ENCODE measurements at places on chromosomes 3 and 15. TPM values are rescaled to one million over a fixed set of nuclear protein-coding genes. Genes with fewer than 3 reads are reported as not detected.

MYZAP gene
- 0.66 TPM for total RNA-seq

RHOV gene
- 0.36 TPM for total RNA-seq

ISLR gene
- not detected for total RNA-seq

LMAN1L gene
- 0.93 TPM for total RNA-seq

TERC gene
- 9.0 TPM for total RNA-seq

KLHL6 gene
- 24.2 TPM for total RNA-seq

DNA sequence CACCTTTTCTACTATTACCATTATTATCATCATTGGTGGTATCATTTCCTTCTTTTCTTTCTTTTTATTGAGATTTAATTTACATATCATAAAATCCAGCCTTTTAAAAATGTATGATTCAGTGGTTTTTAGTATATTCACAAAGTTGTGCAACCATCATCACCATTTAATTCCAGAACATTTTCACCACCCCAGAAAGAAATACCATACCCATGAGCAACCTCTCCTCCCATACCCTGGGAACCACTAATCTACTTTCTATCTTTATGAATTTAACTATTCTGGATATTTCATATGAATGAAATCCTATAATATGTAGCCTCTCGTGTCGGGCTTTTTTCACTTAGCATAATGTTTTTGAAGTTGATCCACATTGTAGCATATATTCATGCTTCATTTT is 29.1 kb downstream of the AAGAB start:
- DNase-seq: no peak

DNA sequence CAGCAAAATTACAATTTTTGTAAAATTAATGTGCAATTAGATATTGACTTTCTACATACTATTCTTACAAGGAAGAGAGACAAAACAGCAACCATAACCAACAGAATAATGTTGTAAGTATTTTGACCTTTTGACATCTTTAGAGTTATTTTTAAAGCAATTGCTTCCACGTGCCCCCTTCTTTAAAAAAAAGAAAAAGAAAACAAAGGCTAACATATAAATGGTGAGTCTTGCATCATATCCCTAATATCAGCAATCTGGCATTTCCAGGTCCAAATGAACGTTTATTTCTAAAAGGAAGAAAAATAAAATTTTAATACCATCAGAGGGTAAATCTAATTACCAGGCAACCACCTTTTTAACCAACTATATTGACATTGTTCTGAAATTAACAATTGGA is 19.3 kb upstream of the STRIT1 start:
- DNase-seq: no peak

DNA sequence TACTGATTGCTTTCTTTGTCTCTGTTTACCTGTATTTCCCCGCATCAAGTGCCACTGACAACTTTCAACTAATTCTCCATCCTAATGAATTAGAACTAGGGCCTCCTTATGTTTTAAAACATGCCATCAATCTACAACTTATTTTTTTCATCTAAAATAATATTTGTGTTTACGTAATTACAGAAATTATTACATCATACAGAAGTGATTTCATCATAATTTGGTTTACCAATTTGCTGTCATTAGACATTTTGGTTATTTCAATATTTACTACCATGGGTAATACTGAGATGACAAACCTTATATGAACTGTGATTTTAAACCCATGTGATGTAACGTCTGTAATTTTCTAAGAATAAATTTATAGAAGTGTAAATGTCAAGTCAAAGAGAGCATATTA is 468.0 kb upstream of the IL12A start:
- DNase-seq: no peak

GRCh38 chr3:124297062-124297980 is 305.4 kb upstream of the ROPN1 start:
- DNase-seq: no peak

DNA sequence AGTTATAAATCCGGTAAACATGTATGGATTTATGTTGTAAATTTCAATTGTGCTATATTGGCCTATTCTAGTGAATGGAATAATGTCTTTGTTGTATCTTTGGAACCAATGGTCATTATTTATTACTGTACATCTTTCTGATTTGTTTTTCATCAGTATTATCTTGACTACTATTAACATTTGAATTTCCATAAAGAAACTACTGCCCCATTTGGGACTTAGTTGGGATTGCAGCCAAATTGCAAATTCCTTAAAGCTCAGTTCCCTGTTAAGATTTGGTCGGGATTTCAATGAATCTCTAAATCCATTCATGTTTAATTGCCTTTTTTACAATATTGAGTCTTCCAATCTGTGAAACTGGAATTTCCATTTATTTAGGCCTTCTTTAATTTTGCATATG is 822.4 kb upstream of the CADM2 start:
- no peak for DNase-seq

DNA sequence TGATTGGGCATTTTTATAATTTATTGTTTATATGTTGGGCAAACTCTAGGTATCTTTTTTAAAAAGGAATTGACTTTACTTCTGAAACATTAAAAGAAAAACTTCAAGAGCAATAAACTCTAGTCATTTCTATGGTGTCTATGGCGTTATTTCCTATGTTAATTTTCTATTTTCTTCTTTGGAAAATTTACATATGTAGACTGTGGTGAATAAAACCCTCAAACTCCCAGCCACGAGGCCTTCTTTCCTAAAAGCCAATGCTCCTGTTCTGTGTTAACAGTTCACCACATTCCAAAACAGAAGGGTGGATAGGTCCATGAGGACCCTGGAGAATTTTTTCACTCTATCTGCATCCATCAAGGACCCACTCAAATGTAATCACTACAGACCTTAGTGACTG is 44.3 kb upstream of the B3GNT5 start:
- DNase-seq: no peak

DNA sequence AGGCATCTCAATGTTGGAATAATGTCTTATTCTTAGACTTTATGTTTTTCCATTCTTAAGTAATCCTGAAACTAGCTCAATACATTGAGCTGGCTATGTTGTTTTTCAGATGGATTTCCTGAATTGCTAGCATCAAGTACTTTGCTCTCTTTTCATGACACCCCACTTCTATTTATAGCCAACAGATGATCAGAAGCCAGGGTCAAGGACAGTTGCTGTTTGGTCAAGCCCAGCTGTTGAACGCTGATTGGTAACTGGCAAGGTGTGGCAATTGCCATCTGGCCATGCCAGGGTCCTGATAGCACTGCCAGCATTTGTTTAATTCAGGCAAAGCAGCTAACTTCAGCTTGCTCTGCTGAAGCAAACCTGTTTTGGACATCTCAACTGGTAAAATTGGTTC is 46.2 kb upstream of the PLCL2 start:
- no peak for DNase-seq

DNA sequence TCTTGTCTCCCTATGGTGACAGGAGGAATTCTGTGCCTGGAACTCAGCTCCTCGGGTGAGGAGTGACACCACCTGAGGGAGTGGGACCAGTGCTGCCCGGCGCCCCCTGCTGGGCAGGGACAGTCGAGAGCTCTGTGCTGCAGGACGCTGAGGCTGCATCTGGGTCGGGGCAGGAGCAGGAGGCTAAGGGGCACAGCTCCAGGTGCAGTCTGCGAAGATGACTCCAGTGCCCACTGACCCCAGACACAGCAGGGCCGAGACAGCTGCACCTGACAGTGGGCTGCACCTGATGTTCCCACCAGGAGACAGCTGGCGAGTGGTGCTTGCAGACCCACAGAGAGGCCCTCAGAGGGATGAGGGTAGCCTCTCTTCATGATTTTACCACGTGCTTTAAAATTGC is 152.9 kb downstream of the ATP10A start:
- DNase-seq: peak; percentile 41

GRCh38 chr15:25743548-25744275 is 119.4 kb downstream of the ATP10A start:
- no peak for DNase-seq

GRCh38 chr3:127328421-127328820 is 40.6 kb upstream of the PRR20G start:
- DNase-seq: no peak

DNA sequence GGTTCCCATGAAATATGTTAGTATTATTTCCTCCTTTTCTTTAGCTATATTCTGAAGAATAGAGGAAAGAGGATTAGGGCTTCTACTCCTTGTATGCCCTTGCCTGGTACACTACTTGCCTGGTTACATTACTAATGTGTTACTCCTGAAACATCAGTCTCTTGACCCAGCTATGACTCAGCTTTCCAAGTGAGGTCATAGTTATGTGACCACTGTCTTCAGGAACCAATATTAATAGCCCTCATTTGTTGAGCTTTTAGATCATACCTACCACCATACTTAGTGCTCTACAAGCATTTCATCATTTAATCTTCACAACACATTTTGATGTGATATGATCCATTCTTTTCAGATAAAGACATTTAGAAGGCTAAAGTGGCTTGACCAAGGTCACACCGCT is 60.3 kb downstream of the CMSS1 start:
- no peak for DNase-seq

GRCh38 chr15:55334997-55335396 is 16.0 kb downstream of the PIGB start:
- DNase-seq: no peak

GRCh38 chr15:73134196-73134595 is 81.9 kb downstream of the NEO1 start:
- DNase-seq: no peak

- no peak for DNase-seq
Observed at GRCh38 chr3:40332684-40333083, 23.2 kb downstream of the EIF1B start.

DNA sequence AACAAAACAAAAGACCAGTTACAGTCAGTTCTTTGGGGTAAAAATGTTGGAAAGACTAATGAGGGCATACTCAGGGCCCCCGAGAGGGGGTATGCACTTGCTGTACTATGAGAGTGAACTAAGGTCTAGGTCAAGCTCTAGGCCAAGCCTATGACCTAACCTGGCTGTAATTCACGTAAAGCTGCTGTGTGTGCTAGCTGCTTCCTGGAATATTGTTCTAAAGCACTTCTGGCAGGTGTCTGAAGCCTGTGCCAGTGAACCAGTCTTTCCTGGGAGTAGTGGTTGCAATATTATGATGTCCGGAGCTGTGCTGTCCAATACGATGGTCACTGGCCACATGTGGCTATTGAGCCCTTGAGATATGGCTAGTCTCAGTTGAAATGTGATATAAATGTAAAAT is 13.1 kb upstream of the CX3CR1 start:
- DNase-seq: no peak

GRCh38 chr3:155035553-155035952 is 44.6 kb upstream of the MME start:
- no peak for DNase-seq

DNA sequence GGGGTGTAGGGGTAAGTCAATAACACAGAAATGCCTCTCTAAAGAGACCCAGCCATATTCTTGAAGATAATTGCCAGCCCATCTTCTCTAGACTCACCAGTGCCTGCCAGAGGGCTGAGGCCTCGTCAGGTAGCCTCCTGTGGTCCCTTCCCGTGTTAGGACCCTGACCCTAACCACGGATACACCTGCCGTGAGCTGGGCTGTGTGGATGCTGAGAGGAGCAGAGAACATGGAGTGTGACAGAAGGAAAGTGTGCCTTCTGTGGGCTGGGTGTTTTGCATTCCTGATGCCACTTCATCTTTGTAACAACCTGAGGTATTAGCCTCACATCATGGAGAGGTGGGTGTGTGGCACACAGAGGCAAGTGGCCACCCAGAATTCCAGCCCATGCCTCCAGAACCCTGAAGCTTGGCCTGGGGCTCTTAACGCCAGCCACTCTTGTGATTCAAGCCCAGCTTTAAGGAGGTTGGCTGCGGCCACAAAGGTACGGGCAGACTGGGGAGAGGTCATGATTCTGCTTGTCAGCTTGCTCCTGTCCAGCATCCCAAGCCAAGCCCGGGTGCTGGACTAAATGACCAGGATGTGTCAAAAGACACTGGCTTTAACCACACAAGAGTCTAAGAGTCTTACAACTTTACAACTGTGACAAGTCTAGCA is 21.1 kb upstream of the ABTB1 start:
- no peak for DNase-seq

DNA sequence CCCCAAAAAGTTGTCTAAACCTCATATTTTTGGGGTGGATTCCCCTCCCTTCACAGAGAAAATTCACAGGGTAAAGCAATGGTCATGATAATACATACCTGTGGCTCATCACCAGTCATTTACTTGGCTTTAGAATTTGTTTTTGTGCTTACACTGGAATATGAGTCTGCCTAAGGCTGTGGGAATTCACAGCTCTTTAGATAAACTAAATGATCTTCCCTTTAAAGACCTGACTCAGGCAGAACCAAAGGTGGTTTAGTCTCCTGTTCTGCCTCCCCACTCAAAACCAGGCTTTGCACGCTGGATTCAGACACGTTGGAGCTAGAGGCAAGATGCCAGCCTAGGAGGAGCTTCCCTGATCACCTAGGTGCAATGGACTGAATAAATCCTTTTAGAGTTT is 40.3 kb upstream of the BNC1 start:
- DNase-seq: no peak

DNA sequence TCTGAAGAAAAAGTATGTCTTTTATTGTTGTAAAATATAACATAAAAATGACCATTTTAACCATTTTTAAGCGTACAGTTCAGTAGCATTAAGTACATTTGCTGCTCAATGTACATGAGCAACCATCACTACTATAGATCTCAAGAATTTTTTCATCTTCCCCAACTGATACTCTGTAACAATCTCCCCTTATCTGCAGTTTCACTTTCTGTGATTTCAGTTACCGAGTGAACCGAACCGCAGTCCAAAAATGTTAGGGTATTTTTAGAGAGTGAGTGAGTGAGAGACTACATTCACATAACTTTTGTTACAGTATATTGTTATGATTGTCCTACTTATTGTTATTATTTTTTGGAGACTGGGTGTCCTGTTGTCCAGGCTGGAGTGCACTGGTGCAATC is 9.0 kb upstream of the SLC25A26 start:
- DNase-seq: no peak
